ENCODE measurements at places on chromosomes 2 and 18.

- no peak for DNase-seq
These were observed 696 bp downstream of the EMX1 start for GRCh38 chr2:72917877-72918553.

DNA sequence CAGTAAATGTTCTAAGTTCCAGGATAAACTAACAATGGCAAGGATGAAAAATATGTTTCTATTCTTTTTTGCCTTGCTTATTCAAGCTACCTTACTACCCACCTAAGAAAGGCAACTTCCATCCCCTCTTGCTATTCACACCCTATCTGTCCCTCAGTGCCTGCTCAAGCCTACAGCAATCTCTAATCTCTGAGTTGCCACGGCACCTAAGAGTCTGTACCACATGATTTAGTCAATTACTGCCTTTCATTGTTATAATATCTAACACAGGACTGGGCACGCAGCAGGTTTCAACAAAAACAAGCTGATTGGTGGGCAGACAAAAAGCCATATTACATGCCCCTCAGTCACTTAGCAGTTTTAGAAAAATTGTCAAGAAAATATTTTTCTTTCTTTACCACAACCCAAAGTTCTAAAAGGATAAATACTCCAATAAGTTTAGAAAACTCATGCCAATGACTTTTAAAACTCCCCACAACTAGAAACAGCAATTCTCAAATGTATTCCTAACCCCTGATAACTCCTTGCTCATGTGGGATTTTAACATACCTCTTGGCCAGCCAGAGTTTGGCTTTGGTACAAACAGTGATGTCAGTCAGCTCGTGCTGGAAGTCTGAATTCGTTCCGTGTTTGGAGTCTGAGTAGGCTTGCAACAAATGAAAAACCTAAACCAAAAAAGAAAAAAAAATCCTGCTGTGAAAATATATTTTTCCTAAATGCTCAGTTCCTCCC lies 117.3 kb upstream of the ZFP36L2 start:
- no peak for DNase-seq

DNA sequence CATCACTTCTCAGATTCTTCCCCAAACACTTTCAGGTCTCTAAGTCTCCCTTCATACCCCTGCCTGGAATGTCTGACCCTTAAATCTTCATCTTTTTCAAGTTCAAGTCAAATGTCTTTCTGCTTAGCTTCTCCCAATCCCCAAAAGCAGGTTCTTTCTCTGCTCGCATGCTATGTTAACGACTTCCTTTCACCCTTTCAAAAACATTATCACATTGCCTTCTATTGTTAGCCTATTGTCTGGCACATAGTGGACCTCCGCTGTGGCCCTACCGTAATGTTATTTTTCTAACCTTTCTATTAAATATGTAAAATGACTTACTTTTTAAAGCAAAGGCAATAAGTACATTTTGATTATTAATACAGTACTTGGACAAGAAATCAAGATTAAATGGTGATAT lies 2.2 kb downstream of the CDKL4 start:
- no peak for DNase-seq

DNA sequence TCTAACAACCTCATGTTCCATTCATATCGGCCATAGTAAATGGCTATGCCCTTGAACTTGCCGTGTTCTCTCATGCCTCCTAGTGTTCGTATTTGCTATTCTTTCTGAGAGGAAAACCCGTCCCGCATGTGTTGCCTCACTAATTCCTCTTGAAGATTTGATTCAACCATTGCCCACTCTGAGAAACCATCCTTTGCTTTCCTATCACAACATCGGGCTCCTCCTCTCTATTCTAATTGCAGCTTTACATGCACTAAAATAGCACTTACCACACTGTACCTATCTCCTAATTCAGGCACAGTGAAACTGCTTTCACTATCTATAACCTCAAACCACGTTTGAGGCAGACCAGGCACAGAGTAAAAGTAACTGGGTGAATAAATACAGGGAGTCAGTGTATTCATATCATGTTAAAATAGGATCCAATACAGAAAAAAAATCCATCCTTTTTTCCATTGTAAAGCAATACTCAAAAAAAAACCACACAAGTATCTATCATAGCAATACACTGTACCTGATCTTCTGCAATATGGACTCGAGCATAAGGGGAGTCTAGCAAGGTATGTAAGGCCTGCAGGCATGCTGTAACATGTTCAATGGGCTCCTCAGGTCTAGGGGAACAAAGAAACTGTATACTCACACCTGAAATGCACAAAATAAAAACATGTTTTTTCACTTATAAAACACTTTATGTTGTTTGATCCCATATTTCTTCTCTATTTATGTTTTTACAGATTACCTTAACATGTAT lies 39.0 kb upstream of the STRN start:
- peak; percentile 1 for DNase-seq

- no peak for DNase-seq
These were observed 48.1 kb downstream of the KCNE4 start for GRCh38 chr2:223100061-223100511.

DNA sequence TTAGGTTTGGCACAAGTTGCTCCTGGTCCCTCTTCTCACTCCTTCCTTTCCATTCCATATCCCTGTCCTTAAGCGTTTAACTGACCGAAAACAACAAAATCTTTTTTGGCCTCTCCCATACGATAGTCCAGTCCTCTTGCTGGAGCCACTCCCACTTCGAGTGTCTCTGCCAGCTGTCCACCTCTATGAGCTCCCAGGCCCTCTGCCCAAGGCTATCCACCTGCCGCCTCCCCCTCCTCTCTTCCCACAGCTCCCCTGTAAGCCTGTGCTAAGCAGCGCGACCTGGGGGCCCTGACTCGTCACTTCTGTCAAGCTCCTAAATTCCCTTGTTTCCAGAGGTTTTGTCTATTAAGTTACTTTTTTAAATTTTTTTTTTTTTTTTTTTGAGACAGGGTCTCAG lies 47.0 kb upstream of the FOSL2 start:
- DNase-seq: no peak

DNA sequence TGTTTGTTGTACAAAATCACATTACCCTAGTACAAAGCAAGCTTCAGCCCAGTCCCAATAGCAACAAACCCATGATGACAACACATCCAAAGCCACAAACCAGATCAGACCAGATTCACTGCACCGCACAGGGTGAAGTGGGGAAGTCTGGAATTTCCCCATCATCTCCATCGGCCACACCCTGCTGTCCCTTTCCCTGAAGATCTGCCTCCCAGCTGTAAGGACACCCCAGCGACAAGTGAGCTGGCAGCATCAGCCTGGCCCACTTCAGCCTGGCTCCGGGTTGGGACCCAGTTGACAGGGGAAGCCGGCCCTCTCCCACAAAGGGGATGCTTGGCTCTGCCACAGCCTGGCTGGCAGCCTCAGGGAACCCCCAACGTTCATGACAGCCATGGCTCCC lies 207.6 kb downstream of the MGAT5 start:
- DNase-seq: no peak

GRCh38 chr2:45121236-45121927 lies 112.1 kb upstream of the SIX2 start:
- DNase-seq: no peak

DNA sequence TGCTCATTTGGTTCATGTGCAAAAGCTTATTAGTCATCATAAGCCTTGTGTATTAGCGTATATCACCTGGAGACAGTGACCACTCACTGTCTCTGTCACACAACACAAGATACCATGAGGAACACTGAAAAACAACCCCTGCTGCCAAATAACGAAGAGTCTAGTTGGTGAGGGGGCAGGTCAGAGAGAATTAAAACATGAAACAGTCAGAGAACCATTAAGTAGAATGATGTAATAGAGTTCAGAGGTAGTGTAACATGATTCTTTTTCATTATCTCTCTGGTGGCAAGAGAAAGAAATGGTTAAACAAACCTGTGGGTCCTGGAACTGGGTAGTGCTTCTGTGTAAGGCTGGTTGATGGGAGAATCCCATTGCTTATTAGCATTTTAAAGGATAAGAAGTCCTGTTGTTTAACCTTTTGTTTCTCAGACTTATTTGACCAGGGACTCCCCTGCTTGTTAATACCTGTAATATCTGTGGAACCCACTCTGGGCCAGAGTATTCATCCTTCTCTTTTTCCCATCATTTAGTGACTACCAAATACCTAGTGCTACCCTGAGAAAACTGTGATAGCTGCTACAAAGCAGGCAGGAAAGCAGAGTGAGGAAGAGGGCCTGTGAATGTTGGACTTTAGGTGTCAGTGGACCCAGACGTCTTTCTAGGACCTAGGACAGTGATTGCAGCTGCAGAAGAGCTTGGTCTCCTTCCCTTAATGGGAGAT lies 38.0 kb downstream of the PTRHD1 start:
- no peak for DNase-seq

- DNase-seq: no peak
These were observed 14.8 kb upstream of the NOTO start for GRCh38 chr2:73187549-73187948.

DNA sequence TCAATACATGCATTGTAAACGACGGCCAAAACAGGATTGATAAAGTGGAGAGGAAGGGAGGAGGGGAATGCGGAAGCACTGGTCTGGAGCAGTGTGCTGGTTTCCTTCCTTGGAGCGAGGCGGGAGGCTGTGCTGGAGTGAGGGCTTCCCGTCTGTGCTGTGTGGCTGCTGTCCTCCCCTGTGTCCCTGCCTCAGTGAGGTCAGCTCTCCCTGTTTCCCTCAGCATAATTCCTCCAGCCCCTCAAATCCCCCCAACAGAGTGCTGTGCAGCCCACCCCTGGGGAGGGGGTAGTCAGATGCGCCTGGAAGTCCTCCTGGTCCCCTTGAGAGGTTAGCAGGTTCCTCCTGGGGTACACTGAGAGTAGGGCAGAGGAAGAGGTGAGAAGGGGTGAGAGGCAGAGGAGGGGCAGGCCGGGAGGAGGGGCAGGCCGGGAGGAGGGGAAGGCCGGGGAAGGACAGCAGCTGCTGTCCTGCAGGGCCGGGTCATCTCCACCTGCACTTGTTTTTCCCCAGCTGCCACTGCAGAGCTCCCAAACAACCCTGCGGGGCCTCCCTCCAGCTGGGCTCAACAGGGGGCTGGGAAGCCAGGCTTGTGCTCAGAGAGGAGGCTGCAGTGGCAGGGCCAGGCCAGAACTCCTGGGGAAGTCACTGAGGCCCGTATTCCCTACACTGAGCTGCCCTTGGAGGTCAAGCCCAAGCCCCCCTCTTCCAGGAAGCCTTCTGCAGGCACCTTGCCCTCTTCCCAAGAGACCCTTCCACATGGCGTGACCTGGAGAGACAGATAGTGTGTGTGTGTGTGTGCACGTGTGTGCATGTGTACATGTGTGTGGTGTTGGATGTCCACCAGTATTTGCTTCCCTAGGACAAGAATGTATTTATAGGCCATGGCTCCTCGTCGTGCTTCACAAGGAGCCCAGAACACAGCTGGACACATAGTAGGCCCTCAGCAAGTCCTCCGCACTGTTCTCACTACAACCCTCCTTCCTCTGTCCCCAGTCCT lies 13.2 kb upstream of the ATP6V1B1 start:
- DNase-seq: no peak

- DNase-seq: no peak
These were observed 852.4 kb upstream of the ACVR2A start for GRCh38 chr2:146992466-146992865.

DNA sequence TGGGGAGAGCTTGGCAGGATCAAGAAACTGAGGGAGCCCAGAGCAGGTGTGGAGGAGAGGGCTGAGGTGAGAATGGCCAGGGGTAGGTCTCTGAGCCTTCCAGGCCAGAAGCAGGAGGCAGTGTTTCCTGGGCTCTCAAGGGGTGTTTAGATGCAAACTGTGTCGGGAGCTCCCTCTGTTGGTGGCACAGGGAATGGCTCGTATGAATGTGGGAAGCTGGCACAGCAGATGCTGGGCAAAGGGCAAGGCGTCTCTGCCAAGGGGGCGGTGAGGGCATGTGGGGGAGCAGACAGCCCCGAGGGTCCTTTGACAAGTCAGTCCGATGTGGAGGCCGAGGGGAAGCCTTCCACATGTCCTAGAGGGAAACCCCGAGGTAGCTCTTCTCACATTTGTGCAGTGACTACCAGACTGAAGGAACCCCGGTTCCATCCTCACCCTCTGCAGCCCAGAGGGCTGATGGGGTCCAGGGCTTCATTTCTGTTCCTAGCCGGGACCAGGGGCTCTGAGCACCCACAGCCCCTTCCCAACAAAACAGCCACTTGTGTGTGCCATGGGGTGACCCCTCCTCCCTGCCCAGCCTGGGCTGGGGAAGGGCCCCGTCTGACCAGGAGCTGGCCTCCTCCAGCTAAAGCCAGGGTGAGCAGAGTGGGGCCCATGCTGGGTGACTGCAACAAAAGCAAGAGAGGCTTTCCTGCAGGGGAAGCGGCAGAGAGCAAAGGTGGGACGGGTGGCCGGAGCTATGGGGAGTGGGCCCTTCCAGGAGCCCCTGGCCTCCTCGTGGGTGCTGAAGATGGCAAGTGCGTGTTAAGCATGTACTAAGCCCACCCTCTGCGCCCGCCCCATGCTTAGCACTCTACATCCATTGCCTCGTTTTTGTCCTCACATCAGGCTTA lies 103.4 kb downstream of the SEPTIN10 start:
- peak; percentile 30 for DNase-seq

GRCh38 chr18:41410006-41410405 lies 545.0 kb upstream of the PIK3C3 start:
- DNase-seq: no peak

DNA sequence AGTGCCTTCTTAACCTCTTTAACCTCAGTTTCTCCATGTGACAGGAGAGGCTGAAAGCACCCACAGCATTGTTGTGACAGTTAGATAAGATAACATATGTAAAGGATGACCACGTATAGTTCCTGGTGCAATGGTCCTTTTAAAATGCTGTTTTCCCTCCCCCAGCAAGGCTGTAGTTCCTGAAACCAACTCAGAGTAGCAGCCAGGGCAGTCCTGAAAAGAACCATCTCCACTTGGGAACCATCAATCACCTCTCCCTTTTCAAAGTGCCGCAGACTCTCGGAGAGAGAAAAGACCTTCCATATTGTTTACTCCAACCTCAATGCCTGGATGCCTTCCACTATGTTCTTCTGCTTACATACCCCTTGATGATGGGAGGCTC lies 158.8 kb downstream of the DDX1 start:
- DNase-seq: no peak

DNA sequence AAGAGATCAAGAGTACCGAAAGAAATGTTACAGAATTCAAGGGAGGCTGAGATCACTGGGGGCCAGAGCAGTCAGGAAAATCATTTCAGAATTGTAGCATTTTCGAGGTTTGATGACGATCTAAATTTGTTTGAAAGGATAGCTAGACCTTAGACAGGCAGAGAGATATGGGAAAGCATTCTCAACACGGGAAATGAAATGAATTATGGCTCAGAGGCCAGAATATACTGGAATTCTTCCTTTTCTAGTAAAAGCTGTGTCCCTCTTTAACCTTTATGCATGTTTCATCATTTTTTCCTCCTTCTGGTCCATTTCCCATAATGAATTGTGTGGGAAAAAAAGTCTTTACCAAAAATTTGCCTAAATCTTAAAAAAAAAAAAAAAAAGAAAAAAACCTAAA lies 78.8 kb downstream of the NABP1 start:
- no peak for DNase-seq

DNA sequence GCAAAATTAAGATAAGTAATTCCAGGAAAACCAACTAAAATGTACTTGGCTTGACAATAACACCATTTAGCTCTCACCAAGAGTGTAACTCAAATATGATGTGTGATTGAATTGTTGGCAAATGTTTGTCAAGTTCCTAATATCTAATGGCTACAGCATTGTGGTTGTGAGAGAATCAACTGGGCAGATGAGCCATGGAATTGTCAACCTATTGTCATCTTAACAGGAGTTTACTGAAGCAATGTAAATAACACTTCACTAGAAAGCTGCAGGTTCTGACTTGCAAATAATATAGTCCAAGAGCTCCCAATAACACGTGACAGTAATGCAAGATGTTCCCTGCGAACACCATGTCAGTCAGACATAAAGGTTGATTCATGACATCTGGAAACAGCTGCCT lies 495.2 kb upstream of the MEIS1 start:
- peak; percentile 20 for DNase-seq

- DNase-seq: peak; percentile 72
These were observed 78.3 kb upstream of the FZD5 start for GRCh38 chr2:207847807-207848544.

All from NCI-H1930 (cell line).